ENCODE measurements at places on chromosomes 1 and 21.

- no peak for DNase-seq
Measured at GRCh38 chr1:116827607-116828105, 73.4 kb downstream of the CD2 start.

- DNase-seq: no peak
Measured at GRCh38 chr1:209723756-209724693, 19.4 kb downstream of the HSD11B1 start.

DNA sequence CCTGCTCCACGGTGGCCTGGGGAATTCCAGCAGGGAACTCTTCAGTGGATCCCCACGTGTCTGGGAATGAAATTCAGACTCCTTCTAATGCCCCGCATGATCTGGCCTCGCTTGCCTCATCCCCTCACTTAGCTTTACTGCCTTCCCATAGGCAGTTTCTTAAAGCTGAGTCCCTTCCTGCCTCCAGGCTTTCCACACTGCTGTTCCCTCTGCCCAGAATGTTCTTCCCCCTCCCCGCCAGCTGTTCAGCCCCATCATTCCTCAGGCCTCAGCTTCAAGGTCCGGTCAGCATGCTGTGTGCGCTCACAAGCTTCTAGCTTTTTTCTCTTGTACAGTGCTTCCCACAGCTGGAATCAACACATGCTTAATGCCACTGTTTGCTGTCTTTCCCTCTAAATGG is 54.9 kb upstream of the WASF2 start:
- DNase-seq: no peak

DNA sequence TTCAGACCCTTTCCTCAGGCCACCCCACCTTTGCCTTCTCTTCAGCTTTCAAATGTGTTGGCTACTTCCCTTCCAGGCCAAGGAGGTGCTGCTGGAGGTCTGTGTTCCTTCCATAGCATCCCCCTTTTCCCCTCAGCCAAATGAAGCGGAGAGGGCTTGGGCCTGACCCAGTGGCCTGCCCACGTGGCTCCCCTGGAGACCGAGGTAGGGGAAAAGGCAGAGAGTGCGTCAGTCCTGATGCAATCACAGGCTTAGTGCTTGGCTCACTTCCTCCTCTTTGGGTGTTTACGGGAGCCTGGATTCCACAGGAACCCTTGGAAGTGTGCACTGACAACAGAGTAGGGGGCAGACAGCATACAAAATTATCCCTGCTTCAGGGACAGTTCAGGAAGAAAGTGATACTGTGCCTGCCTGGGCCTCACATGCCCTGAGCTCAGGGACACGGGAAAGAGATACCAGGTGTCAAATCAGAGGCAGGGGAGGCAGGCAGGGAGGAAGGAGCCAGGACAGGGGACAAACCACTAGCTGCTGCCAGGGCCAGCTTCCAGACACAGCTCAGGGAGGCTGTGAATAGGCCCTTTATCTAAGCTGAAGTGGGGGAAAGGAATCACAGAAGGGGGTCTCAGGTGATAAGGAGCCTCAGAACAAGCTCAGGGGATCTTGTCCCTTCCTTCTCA is 16.6 kb upstream of the PTP4A2 start:
- peak; percentile 87 for DNase-seq

- DNase-seq: no peak
Measured at GRCh38 chr1:41582004-41582325, 97.5 kb upstream of the EDN2 start.

DNA sequence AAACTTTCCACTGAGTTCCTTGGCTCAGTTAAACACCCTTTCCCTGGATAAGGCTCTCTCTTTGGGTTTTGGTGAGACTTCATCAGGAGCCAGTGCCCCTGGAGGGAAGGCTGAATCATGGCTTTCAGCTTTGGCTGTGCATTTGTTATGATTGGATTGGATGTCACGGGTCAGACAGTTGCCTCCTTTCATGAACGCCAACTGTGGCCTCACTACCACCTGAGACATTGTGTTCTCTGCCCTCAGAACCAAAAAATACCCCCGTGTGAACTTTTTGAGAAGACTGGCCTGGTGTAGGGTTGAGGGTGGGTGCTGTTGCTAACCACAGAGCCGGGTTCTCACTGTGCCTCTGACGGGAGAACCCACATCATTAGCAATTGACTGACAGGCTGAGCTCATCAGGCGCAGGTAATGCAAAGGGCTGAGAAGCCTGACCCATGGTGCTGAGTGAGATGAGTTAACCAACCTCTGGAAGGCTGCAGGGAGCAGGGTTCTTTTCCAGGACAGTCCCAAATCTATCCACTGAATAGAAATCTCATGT is 65.6 kb downstream of the HHAT start:
- no peak for DNase-seq

- DNase-seq: no peak
Measured at GRCh38 chr1:67883069-67883468, 49.8 kb upstream of the GNG12 start.

DNA sequence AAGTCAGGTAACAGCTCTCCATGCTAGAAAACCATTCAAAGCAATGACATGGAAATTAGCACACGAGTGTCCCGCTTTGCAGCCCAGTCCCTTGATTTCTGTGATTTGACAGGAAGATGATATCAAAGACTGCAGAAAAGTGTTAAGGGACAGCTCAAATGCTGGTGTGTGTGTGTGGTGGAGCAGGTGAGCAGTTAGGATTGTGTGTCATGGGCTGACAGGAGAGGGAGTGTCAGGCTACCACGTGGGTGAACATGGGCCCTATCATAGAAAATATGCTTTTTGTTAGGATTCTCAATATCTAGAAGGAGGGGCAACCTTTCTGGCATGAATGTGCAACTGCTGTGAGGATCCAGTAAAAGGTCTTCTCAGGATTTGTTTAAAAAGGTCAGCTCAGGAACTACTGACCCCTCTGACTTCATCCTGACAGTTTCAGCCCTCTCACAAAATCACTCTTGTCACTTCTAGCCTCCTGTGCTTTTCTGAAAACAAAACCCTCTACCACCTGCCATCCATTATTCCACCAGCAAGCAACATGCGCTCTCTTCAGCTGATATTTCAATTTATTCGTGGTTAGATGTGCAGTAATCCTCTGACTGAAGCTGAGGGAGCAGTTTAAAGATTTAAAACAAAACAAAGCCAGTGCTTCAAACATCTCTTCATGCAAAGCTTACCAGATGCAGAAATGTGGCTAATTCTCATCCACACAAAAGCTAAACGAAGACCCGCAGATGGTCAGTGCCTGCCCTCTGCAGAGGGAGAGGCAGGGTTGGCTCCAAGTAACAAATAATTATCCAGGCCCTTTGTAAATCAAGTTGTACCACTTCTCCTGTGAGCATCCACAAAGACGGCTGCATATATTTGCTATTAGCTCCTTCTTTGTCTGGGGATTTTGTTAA is 397.9 kb downstream of the PTBP2 start:
- no peak for DNase-seq

DNA sequence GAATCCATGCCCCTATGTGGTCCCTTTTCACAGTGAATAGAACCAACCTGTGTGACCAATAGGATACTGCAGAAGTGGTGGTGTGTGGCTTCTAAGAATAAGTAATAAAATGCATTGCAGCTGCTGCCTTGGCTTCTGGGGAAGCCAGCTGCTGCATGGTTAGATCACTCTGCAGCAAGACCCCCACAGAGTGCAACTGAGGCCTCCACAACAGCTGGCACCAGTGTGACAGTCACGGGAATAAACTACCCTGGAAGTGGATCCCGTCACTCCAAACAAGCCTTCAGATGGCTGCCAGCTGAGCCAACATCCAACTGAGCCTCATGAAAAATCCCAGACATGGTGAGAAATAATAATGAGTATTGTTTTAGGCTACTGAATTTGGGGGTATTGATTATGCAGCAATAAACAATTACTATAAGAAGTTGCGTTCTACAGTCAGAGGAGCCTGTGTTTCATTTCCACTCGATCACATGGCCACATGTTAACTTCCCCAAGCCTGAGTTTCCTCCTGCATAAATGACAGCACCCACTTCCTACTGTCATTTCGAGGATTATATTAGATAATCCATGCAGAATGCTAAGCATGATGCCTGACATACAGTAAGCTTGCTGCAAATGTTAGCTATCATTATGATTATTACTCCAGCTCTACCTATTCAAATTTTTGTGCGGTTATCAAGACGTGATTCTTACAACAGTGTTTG is 20.8 kb upstream of the COG2 start:
- peak; percentile 41 for DNase-seq

DNA sequence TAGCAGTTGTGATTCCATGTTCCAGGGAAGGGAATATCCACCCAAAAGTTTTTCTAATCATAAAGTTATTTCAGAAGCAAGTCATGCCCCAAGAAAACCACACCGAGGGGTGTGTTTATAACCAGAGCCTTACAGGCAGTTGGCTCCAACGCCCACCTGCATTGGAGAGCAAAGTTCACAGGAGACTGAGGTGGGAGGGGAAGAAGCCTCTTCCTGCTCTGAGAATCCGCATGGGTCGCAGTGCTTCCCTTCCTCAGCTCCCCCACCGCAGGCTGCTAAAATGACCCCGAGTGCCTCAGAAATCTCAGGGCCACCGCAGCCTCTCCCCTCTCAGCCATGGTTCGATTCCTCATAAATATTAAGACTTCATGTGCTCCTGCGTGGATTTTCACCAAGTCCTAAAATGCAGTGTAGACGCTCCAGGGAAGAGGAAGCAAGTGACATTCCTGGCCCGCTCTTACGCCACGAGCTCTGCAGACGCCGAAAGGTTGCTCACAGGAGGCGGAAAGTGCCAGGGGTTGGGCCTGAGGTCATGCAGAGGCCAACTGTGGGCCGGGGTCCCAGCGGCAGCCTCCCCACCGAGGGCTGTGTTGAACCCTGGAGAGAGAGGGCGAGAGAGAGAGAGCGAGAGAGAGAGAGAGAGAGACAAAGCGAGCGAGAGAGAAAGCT is 13.4 kb upstream of the SPSB1 start:
- DNase-seq: peak; percentile 89

- DNase-seq: no peak
Measured at GRCh38 chr1:914891-915280, 8.8 kb upstream of the SAMD11 start.

DNA sequence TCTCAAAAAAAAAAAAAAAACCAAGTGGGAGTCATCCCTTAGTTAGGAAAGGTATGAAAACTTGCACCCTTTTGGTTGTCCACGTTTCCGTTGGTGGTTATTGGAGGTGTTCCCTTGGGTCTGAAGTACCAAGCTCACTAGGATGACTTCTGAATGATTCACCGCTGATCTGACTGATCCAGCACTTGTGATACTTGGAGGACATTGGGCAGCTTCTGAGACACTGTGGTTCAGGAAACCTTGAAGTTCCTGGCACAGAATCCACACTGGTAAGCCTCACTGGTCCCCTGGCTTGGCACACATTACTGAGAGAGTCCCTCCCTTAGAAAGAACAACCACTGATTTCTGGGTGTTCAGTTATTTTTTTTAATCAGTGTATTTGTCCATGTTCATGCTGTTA is 91.9 kb downstream of the RYR2 start:
- no peak for DNase-seq

DNA sequence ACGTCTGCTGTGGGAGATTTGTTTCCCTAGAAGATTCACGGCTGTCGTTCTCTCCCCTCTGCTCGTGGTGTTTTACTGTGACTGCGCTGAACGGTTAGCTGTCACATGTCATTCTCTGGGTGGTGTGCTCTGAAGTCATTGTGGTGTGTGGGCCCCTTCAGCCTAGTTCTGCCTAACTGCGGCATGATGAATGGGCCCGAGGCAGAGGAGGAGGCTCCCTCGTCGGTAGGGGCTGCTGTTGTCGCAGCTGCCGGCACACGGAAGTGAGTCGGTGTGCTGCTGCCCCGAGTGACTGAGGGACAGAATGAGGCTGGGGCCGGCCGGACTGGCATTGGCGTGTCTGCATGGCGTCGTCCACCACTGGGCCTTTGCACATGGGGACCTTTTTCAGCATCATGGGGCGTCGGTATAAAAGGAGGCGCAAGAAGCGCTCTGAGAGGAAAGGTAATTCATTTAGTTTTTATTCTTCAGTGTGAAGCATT is 77.9 kb downstream of the ADARB1 start:
- peak; percentile 70 for DNase-seq

GRCh38 chr1:158607296-158607695 is 2.2 kb downstream of the OR10Z1 start:
- DNase-seq: no peak

- no peak for DNase-seq
Measured at GRCh38 chr1:18056545-18056944, 51.1 kb upstream of the IGSF21 start.

- no peak for DNase-seq
Measured at GRCh38 chr1:157133426-157133825, 4.8 kb downstream of the ETV3 start.

DNA sequence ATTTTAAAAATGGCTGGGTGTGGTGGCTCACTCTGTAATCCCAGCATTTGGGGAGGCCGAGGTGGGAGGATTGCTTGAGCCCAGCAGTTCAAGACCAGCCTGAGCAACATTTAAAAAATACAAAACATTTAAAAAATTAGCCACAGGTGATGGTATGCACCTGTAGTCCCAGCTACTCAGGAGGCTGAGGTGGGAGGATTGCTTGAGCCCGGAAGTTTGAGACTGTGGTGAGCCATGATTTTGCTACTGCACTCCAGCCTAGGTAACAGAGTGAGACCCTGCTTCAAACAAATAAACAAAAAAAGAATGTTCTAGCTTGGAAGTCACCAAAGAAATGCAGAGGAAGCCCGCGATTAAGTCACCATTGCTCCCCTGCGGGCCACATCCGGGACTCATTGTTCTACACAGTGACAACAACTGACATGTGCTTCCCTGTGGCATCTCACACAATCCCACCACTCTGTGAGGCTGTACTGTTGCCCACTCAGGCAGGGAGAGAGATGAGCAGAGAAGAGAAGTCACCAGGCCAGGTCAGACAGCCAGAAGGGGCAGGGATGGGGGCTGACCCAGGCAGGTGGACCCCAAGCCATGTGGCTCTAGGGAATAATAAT is 18.4 kb upstream of the SPATC1L start:
- DNase-seq: no peak

GRCh38 chr1:2314803-2315673 is 76.3 kb downstream of the MORN1 start:
- DNase-seq: no peak
